ENCODE measurements at places on chromosomes 16 and 17.

DNA sequence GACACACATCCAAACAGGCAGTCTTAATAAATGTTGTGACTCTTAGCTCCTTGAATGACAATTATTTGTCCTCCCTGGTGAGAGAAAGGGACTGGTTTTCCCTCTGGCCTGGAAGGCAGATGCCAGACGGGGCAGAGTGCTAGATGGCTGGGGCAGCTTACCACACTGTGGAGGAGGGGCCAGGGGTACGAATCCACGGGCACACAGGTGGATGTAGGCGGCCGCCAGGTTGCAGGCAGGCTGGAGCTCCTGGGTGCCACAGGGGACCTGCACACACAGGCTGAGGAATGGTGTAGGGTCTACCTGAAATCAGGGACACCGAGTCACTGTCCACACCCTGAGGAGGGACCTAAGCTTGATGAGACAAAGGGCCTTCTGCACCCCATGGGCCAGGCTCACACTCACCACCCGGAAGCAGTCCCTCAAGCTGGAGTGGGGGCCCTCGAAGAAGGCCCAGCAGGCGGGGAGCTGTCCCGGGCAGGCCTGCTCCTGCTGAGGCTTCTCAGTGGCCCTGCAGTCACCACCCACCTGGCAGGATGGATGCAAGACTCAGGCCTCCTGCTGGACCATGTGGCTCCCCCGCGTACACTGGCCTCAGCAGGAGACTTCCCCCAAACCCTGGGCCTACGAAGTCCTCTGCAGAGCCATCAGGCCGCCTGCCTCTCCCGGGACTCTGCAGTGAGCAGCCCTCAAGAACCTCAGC, 38.4 kb downstream of the RMI2 start:
- no peak for DNase-seq

- DNase-seq, result no peak
Measured at GRCh38 chr17:51618476-51618875, 358.1 kb downstream of the UTP18 start.

GRCh38 chr16:88747588-88748301, 37.3 kb downstream of the PIEZO1 start:
- no peak for DNase-seq

DNA sequence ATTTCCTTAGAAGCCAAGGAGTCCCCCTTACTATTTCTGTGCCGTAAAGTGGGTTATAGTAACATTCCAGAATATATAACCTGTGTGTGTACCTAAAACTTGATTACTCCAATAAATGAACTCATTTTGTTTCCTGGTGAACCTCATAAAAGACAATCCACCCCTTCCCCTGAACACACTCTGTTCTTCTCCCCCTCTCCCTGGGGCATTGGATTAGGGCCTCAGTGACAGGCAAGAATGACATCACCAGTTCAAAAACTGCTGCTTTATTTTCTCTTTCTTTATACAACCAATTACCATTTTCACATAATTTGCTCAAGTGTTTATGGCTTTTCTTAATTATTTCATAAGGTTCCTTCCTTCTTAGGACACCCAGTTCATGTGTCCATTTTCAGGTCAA, 17.4 kb downstream of the AARSD1 start:
- DNase-seq, result no peak

GRCh38 chr17:17565471-17566339, 25.8 kb downstream of the PEMT start:
- peak; percentile 13 for DNase-seq

- DNase-seq, result no peak
Measured at GRCh38 chr16:5034167-5034523, 410 bp upstream of the NAGPA start.

GRCh38 chr16:48269011-48269410, 21.7 kb upstream of the ABCC11 start:
- DNase-seq, result no peak

DNA sequence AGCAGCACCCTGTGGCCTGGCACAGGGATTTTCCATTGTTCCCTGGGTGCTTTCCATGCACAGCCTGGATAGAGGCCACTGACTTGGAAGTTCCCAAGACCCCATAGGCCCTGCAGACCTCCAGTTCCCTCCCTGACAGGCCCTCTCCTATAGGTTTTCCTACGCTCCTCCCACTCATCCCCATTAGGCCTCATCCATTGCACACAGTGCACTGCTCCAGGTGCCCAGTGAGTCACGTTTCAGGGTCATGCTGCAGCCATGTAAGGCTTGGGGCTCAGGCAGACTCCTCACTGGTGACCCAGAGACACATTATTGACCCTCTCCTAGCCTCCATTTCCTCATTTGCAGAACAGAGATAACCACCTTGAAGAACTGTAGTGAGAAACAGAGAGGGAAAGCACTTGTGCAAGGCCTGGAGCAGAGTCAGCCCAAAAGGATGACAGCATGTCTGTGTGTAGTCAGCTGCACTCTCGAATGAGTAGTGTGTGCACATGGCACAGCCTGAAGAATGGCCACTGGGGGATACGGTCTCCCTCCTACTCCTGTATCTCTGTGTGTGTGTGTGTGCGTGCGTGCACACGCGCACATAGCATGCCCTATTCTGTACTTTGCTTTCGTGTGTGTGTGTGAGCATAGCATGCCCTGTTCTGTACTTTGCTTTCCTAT, 26.8 kb downstream of the DRC3 start:
- DNase-seq, result no peak

DNA sequence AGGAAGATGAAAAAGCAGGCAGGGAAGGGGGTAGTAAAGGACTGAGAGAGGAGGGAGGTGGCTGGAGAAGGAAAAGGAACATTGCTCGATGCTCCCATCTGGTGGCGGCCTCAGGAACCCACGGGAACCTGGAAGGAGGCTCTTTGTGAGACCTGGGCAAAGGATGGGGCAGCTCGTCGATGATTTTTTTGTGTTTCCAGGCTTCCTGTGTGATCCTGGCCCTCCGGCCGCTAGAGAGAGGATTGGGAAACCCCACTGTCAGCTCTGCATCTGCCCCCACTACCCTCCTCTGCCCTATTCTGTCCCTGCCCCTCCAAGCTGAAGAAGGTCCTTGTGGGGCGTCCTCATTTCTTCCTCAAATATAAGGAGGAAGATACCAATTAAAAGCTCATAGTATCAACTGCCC, 6.6 kb downstream of the WFIKKN2 start:
- peak; percentile 63 for DNase-seq

Measured in fibroblast of villous mesenchyme (primary cell).